Right renal pelvis (tissue), 4 donors: ENCODE measurements at places on chromosomes 1 and 21.

GRCh38 chr1:47592296-47593012 lies 154.6 kb downstream of the FOXD2 start:
- no peak for DNase-seq

- DNase-seq = no peak
Observed at GRCh38 chr1:218499011-218499691, 154.0 kb downstream of the TGFB2 start.

- no peak for DNase-seq
Observed at GRCh38 chr1:71462247-71462646, 381.4 kb upstream of the ZRANB2 start.

DNA sequence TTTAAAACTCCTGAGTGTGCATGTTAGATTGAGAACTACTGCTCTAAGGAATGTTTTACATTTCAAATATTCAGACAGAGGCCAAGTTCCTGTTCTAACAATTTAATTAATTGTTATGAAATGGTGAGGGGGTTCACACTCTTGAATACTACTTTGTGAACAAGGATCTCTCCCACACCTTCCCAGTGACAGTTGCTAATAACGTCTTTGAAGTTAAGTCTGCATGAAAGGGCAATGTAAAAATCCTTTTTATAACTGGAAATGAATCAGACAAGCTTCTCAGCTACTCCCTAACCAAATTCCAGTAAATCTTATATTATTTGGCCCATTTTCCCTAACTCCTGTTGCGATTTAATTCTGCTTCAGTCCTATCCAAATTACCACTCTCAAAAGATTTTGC lies 828.5 kb upstream of the ADAMTS5 start:
- DNase-seq = no peak

DNA sequence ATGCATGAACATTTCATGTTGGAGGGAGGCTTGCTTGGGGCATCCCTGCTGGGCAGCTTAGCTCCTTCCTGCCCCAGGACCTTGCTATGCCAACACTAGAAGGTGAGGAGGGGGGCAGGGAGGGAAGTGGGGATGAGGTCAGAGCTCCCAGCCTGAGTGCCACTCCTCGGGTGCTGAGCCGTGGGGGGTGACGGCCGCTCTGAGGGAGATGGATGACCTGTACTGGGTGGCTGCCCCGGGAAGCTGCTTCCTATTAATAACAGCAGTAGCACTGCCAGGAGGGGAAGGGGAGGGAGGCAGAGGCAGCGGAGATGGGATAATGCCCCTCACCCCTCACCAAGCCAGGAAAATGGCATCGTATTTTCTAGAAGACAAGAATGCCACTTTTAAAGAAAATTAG lies 60.6 kb downstream of the UBIAD1 start:
- DNase-seq = no peak

DNA sequence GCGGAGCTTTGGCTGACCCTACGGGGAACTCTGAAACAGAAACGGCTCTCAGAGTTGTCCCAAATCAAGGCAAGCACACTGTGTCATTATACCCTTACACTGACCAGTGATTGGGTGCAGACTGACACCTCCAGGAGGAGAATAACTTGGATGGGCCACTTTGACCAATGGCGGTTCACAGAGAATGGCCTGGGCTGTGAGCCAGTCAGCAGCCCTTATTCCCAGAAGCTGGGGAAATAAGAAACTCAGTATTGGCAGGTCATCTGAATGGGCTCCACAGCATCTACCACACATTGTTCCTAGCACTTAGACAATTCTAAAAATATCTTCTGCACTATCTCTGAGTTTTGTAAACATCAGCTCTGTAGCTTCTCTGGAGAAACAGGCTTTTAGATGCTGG lies 265.2 kb downstream of the ADGRL2 start:
- no peak for DNase-seq

- DNase-seq = no peak
Observed at GRCh38 chr1:43551396-43551888, 20.8 kb downstream of the PTPRF start.
